Natural killer cell treated with Interleukin-12 subunit alpha and Interleukin-12 subunit beta and Interleukin-15 and Interleukin-18, amount 100 ng/mL, for 72 hours (primary cell): ENCODE measurements at places on chromosomes 3 and 15.
A peak's percentile ranks its signal among the peaks of the same experiment; 100 is the strongest.

- DNase-seq = peak; percentile 49
Observed at GRCh38 chr3:47849186-47849698, 46.3 kb downstream of the DHX30 start.

DNA sequence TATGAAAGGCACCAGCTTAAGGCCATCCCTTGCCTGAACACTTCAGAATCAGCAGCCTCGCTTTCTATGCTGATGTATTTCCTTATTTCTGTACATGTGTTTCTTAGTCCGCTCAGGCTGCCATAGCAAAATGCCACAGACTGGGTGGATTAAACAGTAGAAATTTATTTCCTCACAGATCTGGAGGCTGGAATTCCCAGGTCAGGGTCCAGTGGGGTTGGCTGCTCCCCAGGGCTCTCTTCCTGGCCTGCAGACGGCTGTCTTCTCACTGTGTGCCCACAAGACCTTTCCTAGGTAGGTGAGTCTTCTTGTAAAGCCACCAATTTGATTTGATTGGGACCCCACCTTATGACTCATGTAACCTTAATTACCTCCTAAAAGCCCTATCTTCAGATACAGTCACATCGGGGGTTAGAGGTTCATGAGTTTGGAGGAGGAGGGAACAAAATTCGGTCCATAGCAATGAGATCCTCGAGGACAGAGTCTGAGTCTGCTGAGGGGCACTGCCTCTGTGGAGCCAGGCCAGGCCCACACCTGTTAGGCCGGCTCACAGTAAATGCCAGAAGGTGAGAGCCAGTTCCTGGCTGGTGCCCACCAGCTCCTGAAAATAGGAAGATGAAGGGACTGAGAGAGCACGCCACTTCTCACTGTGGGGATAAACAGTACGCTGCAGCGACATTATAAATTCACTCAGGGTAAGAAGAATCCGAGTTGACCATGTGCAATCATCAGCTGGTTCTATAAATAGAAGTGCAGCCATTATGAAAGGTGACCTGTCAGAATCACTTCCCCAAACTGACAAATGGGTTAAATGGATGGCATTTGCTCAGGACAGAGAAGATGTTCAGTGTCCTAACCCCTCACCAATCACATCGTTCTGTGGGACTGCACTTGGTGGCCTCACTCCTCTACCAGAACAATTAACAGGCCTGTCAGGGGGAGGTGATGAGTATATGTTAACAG lies 41.1 kb downstream of the CTXND1 start:
- DNase-seq = no peak

DNA sequence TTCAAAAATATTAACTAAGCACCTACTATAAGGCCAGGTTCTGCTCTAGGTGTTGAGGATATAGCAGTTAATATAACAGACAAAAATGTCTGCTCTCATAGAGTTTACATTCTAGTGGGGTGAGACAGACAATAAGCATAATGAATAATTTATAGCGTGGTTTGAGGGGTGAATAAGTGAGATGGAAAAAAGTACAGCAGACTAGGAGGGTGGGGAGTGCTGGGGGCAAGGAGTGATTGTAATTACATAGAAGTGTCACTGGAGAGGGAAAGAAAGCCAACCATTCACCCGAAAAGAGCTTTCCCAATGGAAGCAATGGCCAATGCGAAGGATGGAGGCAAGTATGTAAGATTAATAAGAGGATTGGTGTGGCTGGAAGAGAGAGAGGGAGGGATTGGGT lies 552.9 kb upstream of the KCNMB2 start:
- no peak for DNase-seq

DNA sequence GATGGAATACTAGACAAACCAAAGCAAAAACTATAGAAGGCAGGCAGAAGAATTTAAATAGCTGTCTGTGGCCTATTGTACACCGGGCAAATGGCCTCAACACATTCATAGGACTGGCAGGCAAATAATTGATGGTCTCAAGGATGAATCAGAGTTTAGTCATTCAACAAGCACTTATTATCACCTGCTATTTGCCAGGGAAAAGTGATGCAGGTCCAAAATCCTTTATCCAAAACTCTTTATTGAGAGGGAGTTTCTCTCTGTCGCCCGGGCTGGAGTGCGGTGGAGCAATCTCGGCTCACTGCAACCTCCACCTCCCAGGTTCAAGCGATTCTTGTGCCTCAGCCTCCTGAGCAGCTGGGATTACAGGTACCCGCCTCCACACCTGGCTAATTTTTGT lies 2.3 kb downstream of the EIF2AK4 start:
- DNase-seq = no peak

- DNase-seq = no peak
Observed at GRCh38 chr15:76982756-76983155, 12.2 kb upstream of the PSTPIP1 start.

GRCh38 chr15:55195996-55196395 lies 745 bp downstream of the RSL24D1 start:
- no peak for DNase-seq

- DNase-seq = no peak
Observed at GRCh38 chr3:72629191-72629631, 219.0 kb downstream of the SHQ1 start.

GRCh38 chr15:65611888-65612615 lies 1.1 kb upstream of the INTS14 start:
- DNase-seq = no peak

- DNase-seq = no peak
Observed at GRCh38 chr15:61038387-61038786, 190.7 kb downstream of the RORA start.

DNA sequence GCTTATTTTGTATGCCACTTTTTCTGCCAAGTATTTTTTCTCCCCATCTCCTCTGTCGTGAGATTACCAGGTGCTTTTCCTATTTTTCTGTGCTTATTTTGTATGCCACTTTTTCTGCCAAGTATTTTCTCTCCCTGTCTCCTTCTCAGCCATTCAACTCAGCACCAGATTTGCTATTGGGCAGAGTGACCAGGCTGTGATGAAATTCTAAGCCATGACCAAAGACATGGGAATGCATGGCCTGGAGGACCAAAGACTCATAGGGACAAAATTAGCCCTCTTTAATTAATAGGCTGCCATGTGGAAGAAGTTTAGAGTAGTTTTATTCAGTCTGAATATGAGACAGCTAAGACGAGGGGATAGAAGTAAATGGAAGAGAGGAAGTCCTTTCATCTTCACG lies 257.4 kb downstream of the SQOR start:
- no peak for DNase-seq

- no peak for DNase-seq
Observed at GRCh38 chr15:94924971-94925598, 693.7 kb downstream of the MCTP2 start.

DNA sequence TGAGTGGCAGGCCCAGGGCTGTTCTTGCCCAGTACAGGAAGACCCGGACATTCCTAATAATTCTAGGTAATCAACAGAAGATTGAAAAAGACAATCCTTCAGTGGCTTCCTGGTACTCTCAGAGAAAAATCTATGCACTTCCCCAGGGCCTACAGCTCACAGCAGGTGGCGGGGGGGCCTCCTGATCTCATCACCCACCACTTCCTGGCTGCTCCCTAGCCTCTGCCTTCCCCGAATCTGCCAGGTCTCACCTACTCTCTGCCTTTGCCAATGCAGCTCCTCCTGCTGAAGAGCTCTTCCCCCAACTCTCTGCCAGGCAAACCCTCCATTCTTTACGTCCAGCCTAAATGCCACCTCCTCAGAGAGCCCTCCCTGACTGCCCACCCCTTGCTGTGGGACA lies 37.5 kb downstream of the EHD4 start:
- peak; percentile 81 for DNase-seq
